ENCODE measurements at places on chromosomes 5 and 9. TPM values are rescaled to one million over a fixed set of nuclear protein-coding genes. Genes with fewer than 3 reads are reported as not detected.

Gene CDKN2B-AS1
- total RNA-seq: 4.5 TPM

Gene PAPPA
- total RNA-seq: 8.7 TPM

Gene OTULINL
- total RNA-seq: 0.17 TPM

Gene TMEM252
- not detected for total RNA-seq

Gene WNK2
- 0.15 TPM for total RNA-seq

Data from smooth muscle cell of trachea (primary cell).